Esophagus mucosa (tissue), 1 donor: ENCODE measurements at places on chromosomes 2 and 18. TPM values are rescaled to one million over a fixed set of nuclear protein-coding genes. Genes with fewer than 3 reads are reported as not detected.

GRCh38 chr2:43008388-43008787, 216.0 kb upstream of the HAAO start:
- no peak for ATAC-seq

DNA sequence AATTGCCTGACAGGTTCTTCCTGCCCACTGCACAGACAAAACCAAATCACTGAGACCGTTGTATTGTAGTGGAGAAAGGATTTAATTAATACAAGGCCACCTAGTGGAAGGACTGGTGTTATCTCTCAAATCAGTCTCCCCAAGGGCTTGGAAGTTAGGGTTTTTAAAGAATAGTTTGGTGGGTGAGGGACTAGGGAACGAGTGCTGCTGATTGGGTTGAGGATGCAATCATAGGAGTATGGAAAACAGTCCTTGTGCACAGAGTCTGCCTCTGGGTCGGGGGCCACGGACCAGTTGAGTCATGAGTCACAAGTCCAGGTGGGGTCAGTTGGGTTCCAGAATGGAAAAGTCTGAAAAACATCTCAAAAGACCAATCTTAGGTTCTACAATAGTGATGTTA, 89.1 kb downstream of the B3GNT2 start:
- no peak for ATAC-seq

DNA sequence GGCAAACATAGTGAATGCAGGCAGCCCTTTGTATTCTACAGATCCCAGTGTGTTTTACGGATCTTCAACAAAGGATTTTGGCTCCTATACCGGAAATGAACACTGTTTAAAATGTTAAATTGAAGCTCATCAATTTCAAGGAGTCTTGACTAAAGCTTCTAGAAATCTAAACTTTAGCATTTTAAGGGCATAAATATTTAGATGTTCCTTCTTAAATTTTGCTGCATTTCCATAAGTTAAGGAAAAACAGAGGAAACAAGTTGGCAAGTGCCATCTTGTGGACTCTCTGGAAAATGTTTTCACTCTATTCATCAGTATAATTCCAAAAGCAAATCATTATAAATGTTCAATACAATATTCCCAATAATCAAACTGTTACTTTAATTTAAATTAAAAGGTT, 19.6 kb downstream of the CHN1 start:
- no peak for ATAC-seq

DNA sequence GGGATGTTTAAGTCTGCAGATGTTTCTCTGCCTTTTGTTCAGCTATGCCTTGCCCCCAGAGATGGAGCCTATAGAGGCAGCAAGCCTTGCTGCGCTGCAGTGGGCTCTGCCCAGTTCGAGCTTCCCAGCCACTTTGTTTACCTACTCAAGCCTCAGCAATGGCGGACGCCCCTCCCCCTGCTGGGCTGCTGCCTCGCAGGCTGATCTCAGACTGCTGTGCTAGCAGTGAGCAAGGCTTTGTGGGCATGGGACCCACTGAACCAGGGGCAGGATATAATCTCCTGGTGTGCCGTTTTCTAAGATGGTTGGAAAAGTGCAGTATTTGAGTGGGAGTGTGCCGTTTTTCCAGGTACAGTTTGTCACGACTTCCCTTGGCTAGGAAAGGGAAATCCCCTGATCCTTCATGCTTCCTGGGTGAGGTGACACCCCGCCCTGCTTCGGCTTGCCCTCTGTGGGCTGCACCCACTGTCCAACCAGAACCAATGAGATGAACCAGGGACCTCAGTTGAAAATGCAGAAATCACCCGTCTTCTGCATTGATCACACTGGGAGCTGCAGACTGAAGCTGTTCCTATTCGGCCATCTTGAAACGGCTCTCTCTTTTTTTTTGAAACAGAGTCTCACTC, 27.6 kb upstream of the ADAM23 start:
- ATAC-seq, result no peak

- ATAC-seq, result peak; percentile 71
These were observed 60.1 kb downstream of the ATP8B1 start for GRCh38 chr18:57743008-57743407.

DNA sequence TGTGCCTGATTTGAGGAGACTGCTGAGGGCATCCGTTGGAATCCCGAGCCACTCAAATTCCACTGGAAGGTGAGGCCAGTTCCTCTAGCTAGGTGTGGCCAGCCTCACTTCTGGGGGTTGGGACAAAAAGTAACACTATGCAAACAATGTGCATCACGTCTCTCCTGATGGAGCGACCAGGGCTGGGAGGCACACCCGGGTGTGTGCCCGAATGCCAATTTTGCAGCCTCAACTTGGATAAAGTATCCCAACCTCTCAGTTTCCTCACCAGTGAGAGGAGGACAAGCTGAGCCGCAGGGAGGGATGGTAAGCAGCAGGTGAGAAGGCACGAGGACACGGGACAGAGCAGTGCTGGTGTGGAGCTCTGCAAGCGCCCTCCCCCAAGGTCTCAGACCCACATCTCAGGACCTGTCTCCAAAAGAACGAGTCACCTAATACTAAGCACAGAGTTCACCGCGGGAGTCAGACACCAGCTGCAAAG, 218.3 kb downstream of the HAUS1 start:
- peak; percentile 64 for ATAC-seq

DNA sequence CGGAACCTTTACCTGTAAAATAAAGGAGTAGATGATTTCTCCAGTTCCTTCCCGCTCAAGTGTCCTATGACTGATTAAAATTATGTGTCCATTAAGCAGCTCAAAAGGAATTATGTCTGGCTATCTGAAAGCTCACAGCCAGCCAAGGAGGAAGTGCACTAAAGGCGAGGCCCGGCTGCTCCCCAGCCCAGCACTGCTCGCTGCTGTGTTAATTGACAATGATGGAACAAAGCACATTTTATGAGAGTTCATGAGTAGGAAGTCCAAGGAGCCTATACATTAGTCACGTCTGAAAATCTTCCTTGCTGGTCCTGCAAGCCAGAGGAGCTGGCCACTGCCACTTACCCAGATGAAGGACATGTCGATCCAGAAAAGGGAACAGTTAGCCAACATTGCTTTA, 14.3 kb downstream of the TTC32 start:
- peak; percentile 54 for ATAC-seq

GRCh38 chr2:171579481-171579880, 57.2 kb downstream of the CYBRD1 start:
- peak; percentile 78 for ATAC-seq

- ATAC-seq, result no peak
These were observed 218.0 kb downstream of the IRS1 start for GRCh38 chr2:226581661-226582060.

DNA sequence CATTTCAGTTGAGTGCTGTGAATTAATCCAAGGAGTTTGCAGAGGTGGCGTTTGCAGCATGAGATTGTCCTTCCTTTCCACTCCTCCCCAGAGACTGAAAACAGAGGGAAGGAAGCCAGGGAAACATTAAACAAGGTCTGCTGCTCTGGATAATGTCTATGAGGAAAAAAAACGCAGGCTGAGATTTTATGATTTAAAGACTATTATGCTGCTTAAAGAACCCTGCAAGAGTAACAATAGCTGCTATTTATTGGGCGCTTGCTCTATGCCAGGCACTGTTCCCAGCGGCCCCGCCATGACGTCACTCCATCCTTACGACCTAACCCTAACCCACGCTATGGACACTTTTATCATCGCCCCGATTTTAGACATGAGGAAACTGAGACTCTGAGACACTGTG, 222.4 kb downstream of the BCL2 start:
- no peak for ATAC-seq

GRCh38 chr2:134823431-134823830, 15.0 kb upstream of the ACMSD start:
- ATAC-seq, result no peak

DNA sequence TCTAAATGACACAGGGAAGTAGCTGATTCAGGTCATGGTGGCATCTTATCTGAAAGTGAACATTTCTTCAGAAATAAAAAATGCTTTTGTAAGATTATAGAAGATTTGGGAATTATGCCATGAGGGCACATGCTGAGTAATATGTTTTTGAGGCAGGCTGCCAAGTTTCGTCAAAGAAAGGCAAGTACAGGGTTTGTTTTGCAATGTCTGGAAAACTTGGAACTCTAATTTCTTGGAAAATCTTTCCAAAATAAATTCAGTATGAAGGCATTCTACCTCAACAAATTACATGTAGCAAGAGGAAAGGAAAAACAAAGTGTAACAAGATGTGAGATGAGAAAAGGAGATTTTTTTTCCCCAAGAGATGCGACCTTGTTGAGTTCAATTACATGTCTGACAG, 167.7 kb downstream of the PLCL1 start:
- no peak for ATAC-seq

DNA sequence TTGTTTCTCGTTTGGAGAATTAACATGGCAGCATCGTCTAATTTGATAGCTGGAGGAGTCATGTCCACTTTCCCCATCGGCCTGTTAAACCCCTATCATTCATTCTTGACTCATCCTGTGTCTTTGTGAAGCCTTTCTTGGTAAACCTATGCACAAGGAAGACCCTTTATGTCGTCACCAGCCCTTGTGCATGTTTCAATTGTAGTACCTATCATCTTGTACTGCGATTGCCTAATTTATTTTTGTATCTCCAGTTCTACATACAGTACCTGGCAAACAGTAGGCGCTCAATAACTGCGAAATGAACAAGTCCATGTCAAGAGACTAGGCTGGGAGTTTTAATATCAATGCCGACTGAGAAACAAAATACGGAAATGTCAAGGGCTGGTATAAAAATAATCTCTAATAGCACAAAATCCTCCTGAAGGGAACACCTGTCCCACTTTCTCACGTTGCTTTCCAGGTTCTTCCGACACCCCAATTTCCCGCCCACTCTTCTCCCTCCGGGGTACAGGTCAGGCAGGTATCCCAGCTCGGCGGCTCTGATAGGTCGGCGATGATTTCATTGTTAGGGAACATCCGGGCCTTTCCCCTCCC, 1.3 kb upstream of the PPM1B start:
- ATAC-seq, result no peak

DNA sequence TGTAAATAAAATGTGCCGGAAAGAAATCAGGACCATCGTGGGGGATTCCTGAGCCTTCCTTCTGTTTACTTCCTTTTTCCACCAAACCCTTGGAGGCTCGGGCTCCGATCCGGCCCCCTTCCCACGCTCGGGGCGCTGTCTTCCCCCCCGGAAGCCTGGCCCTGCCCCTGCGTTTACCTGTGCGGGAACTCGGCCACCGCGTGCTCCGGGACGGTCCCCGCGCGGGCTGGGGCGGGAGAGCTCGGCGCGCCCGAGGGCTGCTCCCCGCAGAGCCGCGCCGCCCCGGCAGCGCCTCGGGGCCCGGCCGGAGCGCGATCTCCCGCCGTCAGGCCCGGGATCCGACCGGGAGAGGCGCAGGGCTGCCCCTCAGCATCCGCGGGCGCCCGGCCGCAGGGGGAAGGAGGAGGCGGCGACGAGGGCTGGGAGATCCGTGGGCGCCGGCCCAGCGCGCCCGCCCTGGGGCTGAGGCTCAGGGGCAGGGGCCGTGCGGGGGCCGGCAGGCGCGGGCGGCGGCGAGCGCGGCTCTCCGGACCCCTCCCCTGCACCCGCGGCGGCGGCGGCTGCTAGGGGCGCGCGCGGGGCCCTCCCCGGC, 435 bp downstream of the ADCY3 start:
- peak; percentile 33 for ATAC-seq

DNA sequence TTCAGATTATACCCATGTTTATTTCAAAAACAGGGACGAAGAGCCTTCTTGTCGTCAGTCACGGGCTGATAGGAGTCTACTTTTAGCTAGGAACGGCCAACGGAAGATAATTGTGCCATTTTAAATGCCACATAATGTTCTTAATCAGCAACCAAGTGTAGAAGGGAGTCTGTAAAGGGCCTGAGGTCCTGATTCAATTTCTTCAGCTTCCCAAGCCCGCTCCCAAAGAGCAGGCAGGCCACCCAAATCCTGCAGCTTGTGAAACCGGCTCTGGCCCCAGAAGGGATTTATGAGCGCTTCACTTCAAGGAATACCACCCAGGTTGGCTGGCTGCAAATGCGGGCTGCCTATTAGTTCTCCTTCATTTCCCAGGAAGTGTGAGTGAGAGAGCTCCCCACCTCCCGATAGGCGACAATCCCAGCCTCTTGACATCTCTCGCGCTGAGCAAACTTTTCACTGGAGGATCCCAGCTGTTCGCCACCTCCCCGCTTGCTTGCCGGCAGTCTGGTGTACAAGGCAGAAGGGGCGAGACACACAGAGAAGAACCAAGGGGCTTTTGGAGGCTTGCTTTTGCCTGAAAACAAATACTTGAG, 272.9 kb downstream of the CDH20 start:
- peak; percentile 24 for ATAC-seq

- no peak for ATAC-seq
These were observed 38.9 kb upstream of the FHL2 start for GRCh38 chr2:105437708-105438103.

- peak; percentile 70 for ATAC-seq
These were observed 139.2 kb downstream of the LAMA3 start for GRCh38 chr18:23828426-23828825.

- no peak for ATAC-seq
These were observed 58.6 kb upstream of the DOCK10 start for GRCh38 chr2:225100856-225101294.

- no peak for ATAC-seq
These were observed 1073.0 kb downstream of the TDRD15 start for GRCh38 chr2:22196806-22197205.

DNA sequence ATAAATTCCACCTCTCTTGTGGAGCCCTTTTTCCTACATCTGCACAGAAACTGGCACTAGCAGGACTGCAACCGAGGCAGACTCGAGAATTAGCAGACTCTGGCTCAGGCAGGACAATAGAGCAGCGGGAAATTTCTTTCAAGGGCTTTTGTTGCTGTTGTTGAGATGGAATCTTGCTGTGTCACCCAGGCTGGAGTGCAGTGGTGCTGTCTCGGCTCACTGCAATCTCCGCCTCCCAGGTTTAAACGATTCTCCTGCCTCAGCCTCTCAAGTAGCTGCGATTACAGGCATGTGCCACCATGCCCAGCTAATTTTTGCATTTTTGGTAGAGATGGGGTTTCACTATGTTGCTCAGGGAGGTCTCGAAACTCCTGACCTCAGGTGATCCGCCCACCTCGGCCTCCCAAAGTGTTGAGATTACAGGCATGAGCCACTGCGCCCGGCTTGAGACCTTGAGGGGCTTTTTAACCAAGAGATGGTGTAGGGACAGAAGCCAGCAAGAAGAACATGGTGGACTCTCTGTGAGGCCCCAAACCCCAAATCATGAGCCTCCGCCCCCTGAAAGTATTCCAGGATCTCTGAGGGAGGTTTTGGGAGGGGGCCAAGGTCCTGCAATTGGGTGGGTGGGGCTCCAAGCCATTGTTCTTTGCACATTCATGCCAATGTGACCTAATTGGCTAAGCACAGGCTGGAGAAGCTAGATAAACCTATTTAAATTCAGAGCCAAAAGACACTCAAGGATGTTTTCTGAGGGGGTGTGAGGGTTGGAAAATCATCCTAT, 68.4 kb upstream of the MSH2 start:
- ATAC-seq, result peak; percentile 9

Gene UGGT1
- total RNA-seq, result 33.5 TPM

Gene IL36RN
- 64.1 TPM for total RNA-seq

Gene CDH7
- not detected for total RNA-seq

Gene DUSP19
- total RNA-seq, result 1.2 TPM

Gene ACOXL
- not detected for total RNA-seq

Gene VSNL1
- 65.6 TPM for total RNA-seq

Gene IMP4
- 47.5 TPM for total RNA-seq

Gene ERMN
- total RNA-seq, result not detected
